ENCODE measurements at places on chromosomes 4 and X.

- no peak for DNase-seq
Observed at GRCh38 chr4:100641336-100641735, 123.5 kb upstream of the EMCN start.

DNA sequence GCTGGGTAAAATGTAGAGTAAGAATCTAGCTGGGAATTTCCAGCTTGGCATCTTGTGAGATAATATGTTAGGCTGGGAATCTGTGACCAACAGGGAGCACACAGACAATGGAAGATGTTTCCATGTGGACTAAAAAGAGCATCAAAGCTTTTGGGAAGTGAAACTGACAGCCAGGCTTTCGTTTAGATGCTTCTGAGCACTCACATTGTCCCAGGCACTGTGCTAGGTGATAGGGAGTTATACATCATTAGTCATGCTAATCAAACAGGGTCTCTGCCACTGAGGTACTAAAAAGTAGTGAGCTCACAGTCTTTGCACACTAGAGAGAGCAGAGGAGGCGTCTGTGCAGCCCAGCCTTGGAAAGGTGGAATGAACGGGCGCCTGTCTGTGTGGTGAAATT is 101.9 kb upstream of the SCOC start:
- DNase-seq: no peak

DNA sequence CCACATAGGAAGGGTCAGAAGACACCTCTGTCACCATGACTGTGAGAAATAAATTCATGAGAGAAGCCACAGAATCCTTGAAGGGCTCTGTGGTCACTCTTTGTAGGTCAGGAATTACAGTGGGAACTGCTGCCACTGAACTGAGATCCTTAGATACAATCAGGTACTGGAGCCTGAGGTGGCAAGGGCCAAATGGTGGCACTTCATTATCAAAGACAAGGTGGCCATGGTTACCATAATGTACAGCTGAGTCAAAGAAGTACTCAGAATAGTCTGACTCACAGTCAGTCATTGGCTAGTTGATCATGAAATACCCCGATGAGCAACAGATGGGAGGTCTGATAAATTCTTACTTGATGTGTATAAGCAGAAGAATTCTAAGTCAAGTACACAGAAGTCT is 131.9 kb downstream of the RTL3 start:
- no peak for DNase-seq

- no peak for DNase-seq
Observed at GRCh38 chr4:124178449-124179021, 534.0 kb downstream of the ANKRD50 start.

GRCh38 chr4:87738483-87738882 is 60.9 kb upstream of the IBSP start:
- no peak for DNase-seq

- no peak for DNase-seq
Observed at GRCh38 chr4:156956826-156957368, 14.7 kb downstream of the PDGFC start.

DNA sequence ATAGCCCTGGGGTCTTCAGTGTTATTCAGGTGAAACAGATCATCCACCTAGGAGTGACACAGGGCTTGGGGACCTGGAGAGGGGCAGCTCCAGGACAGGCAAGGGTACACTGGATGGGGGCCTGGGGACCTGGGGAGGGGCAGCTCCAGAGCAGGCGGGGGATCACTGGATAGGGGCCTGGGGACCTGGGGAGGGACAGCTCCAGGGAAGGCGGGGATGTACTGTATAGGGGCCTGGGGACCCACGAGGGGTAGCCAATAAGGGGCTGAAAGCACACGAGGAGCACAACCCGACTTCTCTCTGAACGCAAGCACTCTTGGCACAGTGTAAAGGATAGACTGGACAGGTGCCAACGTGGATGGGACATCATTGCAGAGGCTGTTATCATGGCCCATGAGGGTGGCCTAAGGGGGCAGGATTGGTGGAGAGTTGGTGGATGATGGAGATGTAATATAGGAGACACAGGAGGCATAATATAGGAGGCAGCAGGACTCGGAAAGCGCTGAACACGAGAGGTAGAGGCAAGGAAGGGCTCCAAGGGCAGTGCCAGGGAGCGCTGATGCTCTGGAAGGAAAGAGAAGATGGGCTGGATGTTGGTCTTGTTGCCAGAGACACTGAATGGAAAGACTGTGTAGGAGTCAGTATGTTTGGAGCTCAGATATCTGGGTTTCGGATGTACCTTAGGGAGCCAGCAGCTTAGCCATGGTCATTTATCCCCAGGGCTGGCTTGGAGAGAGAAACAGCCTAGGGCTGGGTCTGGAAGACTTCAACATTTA is 37.9 kb upstream of the FGFBP2 start:
- no peak for DNase-seq

Data from left forelimb (tissue), 1 donor.